ENCODE measurements at places on chromosomes 7 and 10.

GRCh38 chr10:60348982-60349381 is 40.7 kb downstream of the ANK3 start:
- DNase-seq, result peak; percentile 28

DNA sequence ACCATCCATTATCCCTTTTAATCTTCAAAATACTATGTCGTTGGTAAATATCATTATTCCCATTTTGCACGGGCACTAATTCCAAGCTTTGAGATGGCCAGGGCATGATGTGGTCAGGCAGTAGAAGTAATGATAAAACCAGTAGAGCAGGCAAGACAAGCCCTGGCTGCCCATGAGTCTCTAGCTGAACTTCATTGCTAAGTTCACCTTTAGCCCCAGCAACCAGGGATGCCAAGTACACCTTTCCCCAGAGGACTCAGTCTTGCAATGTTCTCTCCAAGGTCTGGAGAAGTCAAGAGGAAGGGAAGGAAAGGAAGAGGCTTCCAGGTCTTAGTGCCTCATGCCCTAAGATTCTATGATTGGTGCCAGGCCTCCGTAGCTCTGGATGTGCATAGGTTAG is 203.2 kb downstream of the PLXNA4 start:
- no peak for DNase-seq

GRCh38 chr7:86598311-86598710 is 45.4 kb upstream of the GRM3 start:
- DNase-seq, result no peak

DNA sequence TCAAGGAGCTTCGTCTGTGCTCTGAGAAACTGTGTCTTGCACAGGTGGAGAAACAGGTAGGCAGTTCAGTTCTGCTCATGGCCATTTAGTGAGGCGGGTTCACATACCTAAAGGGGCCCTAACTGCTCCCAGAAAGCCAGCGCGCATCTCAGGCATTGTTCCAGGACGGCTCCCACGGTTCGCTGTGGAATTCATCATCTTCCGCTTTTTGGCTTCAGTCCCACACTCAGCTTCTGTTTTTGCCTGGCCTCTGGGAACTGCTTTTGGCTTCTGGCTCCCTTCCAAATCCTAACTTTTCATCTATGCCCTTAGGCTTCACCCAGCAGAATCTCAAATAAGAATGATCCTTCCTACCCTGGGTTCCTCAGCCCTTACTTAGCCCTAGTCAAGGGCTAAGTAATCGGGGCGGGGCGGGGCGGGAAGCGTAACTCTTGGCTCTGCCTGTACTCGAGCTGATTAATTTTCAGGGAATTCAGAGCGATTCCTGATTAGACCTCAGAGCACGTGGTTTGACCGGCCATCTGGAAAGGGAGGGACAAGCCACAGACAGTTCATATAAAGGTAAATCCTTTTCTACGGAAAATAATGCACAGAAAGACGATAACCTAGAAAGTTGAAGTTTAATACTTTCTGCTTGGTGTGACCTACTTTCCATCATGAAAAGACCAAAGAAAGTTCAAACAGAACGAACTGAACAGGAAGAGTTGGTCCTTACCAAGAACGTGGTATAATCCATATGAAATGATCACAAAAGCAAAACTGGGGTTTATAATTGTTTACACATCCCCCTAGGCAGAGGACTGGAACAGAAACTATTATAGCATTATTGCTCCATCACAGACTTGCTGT is 105.7 kb downstream of the ST8SIA6 start:
- DNase-seq, result peak; percentile 71

GRCh38 chr10:92876509-92877036 is 28.3 kb downstream of the EXOC6 start:
- no peak for DNase-seq

GRCh38 chr10:110273474-110273873 is 31.2 kb downstream of the SMNDC1 start:
- peak; percentile 55 for DNase-seq

GRCh38 chr7:99249985-99250575 is 22.6 kb upstream of the MYH16 start:
- DNase-seq, result no peak

DNA sequence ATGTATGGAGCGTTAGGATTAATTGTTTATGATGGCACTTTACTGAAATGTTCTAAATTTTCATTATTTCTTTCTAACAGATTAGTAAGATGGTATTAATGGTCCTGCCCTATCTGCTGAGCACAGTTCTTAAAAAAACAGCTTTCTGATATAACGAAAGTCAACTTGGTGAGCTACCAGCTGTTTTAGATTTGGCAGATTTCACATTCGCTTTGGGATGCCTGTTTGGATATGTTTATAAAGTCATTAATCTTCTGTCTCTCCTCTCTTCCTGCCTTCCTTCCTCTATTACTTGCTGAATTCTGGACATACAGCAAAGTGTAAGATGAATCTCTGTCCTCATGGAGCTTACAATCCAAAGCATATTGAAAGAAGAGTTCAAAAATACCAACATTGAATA is 396.8 kb upstream of the LRGUK start:
- no peak for DNase-seq

GRCh38 chr7:50632561-50633413 is 67.6 kb upstream of the DDC start:
- peak; percentile 48 for DNase-seq

DNA sequence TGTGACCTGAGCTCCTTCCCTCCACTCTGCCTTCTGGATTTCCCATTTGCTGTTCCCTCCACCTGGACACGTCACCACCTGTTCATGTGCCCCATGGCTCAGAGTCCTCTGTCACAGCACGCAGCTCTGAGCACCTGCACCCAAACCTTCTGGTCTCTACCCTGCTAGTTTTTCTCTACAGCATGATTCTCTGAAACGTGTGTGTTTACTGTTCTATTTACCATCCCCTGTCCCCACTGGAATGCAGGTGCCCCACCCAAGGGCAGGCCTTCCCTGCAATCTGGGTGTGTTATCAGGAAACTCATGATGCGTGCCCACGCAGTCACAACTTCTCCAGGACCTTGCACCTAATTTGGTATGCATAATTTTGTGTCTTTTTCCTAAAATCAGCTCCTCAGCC is 284.4 kb upstream of the IGFBP3 start:
- DNase-seq, result no peak

GRCh38 chr10:1064964-1065247 is 8.7 kb downstream of the WDR37 start:
- DNase-seq, result no peak

GRCh38 chr10:18438361-18439126 is 212.8 kb downstream of the NSUN6 start:
- no peak for DNase-seq

DNA sequence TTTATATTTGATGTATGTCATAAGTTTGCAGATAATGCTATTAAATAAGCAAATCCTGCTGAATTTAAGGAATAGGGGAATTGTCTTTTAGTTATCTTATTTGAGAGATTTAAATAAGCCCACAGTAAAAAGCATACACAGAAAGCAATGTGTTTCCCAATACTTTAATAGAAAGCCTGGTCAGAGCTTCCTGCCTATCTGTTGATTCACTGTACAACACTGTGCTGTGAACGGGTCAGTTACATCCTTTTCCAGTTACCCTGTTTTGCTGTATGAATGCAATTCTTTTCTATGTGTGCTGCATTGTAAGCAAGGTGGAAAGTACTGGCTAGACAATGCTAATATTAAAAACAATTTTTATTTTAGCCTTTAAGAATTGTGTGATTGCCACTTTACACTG is 81.2 kb downstream of the ANKRD7 start:
- no peak for DNase-seq

GRCh38 chr7:104174798-104175197 is 33.0 kb downstream of the ORC5 start:
- DNase-seq, result no peak

- DNase-seq, result peak; percentile 40
Measured at GRCh38 chr7:29607889-29608288, 44.3 kb downstream of the PRR15 start.

All from fibroblast of skin of back (primary cell).